ENCODE measurements at places on chromosomes 1 and 21. TPM values are rescaled to one million over a fixed set of nuclear protein-coding genes. Genes with fewer than 3 reads are reported as not detected.

L1TD1 gene
- not detected for total RNA-seq

SYT6 gene
- not detected for total RNA-seq

CLCA1 gene
- not detected for total RNA-seq

CAMK2N1 gene
- total RNA-seq: 13.4 TPM

SPRR2B gene
- total RNA-seq: not detected

LRRC38 gene
- 0.98 TPM for total RNA-seq

COL9A2 gene
- total RNA-seq: 0.59 TPM

OR10J1 gene
- not detected for total RNA-seq

DNA sequence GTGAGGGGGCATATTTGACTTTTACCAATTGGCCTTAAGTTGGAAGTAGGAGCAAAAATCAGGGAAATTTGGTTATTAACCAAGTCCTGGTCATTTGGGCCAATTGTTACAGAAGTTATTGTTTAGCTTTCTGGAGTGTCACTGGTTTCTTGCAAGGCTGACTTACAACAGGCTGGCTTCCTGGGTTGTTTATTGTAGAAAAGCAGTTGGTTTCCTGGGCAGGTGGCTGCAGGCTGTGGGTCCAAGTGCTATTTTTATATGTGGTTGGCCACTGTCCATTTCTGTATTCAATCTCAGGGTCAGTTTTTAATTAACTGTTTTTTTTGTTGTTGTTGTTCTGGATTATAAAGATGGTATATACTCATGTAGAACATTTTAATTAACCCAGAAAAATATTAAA, 174.1 kb downstream of the KCNJ6 start:
- DNase-seq: no peak
- H3K27me3 ChIP-seq: no peaks in the 10 kb centered on the region
- no peaks in the 10 kb centered on the region for H3K4me1 ChIP-seq

DNA sequence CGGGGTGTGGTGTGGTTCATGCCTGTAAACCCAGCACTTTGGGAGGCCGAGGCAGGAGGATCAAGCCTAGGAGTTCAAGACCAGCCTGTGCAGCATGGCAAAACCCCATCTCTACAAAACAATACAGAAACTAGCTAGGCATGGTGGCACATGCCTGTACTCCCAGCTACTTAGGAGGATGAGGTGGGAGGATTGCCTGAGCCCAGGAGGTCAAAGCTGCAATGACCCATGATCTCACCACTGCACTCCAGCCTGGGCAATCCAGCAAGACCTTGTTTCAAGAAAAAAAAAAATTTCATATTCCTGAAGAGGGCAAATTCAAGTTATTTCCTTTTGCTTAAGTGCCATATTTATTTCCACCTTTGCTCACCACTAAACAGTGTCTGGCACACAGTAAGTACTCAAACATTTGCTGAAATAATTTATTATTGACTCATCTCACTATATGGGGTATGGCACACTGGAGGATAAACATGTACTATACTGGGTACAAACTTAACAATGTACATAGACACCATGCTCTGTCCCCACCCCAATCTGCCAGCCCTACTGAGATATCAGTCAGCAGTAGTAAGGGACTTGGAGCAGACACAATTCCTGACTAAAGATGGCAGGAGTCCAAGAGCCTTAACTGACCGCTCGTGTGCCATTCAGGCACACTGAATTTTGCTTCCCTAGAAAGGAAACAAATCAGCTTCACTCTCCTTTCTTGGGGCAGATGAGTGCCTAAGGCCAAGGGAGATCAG, 15.5 kb downstream of the MEAF6 start:
- no peaks in the 10 kb centered on the region for H3K4me1 ChIP-seq
- no peak overlapping the region for H3K4me3 ChIP-seq
- H3K36me3 ChIP-seq: peaks cover 14% of the 10 kb centered on the region
- no peak overlapping the region for H3K27ac ChIP-seq

GRCh38 chr1:165075725-165076370, 280.7 kb downstream of the LMX1A start:
- H3K4me3 ChIP-seq: no peak overlapping the region
- H3K4me1 ChIP-seq: no peaks in the 10 kb centered on the region
- no peak overlapping the region for H3K27ac ChIP-seq

DNA sequence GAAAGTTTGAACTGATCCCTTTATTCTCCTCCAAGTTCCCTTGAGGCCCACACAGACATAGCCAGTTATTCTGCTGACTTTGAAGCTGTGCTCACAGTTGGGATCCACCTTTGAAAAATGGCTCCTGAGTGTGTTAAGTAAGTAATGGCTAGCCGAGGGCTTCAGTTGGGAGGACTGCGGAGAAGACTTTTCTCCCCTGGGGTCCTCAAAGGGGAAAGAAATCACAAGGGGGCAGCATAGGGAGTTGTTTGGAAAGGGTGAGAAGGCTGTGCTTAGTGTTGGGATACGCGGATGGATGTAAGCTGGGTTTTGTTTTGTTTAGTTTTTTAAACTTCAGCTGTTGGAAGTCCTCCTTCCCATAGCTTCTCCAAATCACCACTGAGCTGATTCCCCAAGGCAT, 8.3 kb downstream of the PGM1 start:
- DNase-seq: no peak
- no peaks in the 10 kb centered on the region for H3K27me3 ChIP-seq
- H3K4me3 ChIP-seq: no peak overlapping the region
- peaks cover 5% of the 10 kb centered on the region for H3K4me1 ChIP-seq
- H3K36me3 ChIP-seq: no peaks in the 10 kb centered on the region

- H3K4me1 ChIP-seq: no peaks in the 10 kb centered on the region
- no peak overlapping the region for H3K27ac ChIP-seq
- H3K27me3 ChIP-seq: no peaks in the 10 kb centered on the region
- DNase-seq: no peak
Measured at GRCh38 chr1:156379420-156380165, 10.6 kb downstream of the RHBG start.

GRCh38 chr1:214976665-214977064, 105.9 kb upstream of the KCNK2 start:
- H3K4me1 ChIP-seq: no peaks in the 10 kb centered on the region
- H3K36me3 ChIP-seq: no peaks in the 10 kb centered on the region
- H3K27me3 ChIP-seq: no peaks in the 10 kb centered on the region
- H3K27ac ChIP-seq: no peak overlapping the region

- no peak for DNase-seq
- no peaks in the 10 kb centered on the region for H3K36me3 ChIP-seq
- H3K27ac ChIP-seq: no peak overlapping the region
- H3K4me3 ChIP-seq: no peak overlapping the region
- H3K27me3 ChIP-seq: no peaks in the 10 kb centered on the region
- no peaks in the 10 kb centered on the region for H3K4me1 ChIP-seq
Measured at GRCh38 chr1:226453015-226453704, 45.3 kb upstream of the PARP1 start.

DNA sequence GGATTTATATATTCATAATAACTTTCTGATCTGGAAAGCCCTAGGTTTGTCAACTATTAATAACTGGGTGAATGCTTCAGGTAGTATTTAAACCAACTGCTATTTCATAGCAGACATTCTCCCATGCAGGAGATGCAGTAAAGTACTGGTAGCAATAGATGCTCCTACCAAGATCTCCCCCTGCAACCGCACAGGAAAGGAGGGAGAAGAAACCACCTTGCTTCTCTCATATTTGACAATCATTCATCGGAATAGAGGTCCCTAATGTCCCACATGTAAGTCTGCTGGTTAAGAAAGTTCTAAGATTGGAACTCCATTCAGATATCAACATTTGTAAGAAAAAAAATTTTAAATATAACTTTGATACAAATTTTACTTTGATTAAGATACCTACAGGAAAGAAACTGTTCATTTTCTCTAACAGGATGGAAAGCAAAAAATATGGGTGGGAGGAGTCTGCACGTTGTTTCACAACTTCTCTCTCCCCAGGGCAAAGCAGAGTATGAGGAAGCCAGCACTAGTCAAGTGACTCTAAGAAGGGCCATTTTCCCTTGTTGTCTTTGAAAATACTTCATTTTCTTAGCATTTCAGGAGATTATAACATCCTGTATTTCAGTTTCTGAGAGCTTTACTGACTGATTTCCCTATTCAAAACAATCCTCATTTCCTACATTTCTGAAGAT, at the start of gene PYHIN1:
Gene PYHIN1 (plus strand): TSS at position 498 of the 683 bp plus-strand sequence. CDS start 5,359 bp downstream, outside the sequence.
- H3K36me3 ChIP-seq: no peaks in the 10 kb centered on the region
- DNase-seq: no peak
- no peak within 1 kb of the TSS for H3K4me3 ChIP-seq
- no peak within 1 kb of the TSS for H3K27ac ChIP-seq
- H3K4me1 ChIP-seq: no peaks in the 10 kb centered on the region

GRCh38 chr1:214264196-214264595, 16.8 kb upstream of the SMYD2 start:
- no peak overlapping the region for H3K27ac ChIP-seq
- peaks cover 14% of the 10 kb centered on the region for H3K27me3 ChIP-seq

- H3K4me1 ChIP-seq: no peaks in the 10 kb centered on the region
- no peak for DNase-seq
- no peak overlapping the region for H3K27ac ChIP-seq
- H3K36me3 ChIP-seq: no peaks in the 10 kb centered on the region
Measured at GRCh38 chr21:45385549-45386050, 19.4 kb upstream of the COL18A1 start.

DNA sequence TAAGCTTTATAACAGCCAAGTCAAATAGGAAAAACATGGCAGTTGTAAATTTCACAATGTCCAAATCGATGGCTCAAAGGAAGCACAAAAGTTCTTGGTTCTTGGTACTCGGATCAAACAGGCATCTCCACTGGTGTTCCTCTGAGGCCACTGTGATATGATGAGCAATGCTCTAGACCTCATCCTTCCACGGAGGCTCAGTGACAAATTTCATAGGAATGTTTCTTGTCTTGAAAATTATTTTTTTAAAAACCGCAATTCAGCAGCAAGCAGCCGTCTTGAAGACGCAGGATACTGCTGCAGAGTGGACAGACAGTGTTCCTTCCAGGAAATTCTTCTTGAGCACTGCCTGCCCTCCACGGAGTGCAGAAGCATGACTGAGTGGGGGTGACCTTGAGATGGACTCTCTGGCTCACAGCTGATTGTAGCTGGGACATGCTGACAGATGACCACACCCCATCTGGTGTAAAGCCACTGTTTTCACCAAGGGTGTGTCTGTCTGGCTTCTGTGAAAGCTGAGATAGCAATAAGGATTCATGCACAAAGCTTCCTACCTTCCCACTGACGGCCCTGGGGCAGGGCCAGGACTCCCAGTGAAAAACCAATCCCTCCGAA, 61.9 kb downstream of the TIAM1 start:
- peak; percentile 71 for DNase-seq
- H3K4me3 ChIP-seq: no peak overlapping the region
- peaks cover 13% of the 10 kb centered on the region for H3K4me1 ChIP-seq
- H3K27me3 ChIP-seq: no peaks in the 10 kb centered on the region
- no peaks in the 10 kb centered on the region for H3K36me3 ChIP-seq
- no peak overlapping the region for H3K27ac ChIP-seq

- no peaks in the 10 kb centered on the region for H3K4me1 ChIP-seq
- H3K4me3 ChIP-seq: no peak overlapping the region
- H3K27ac ChIP-seq: no peak overlapping the region
- no peaks in the 10 kb centered on the region for H3K27me3 ChIP-seq
- no peaks in the 10 kb centered on the region for H3K36me3 ChIP-seq
Measured at GRCh38 chr1:64892576-64893573, 73.5 kb downstream of the JAK1 start.

DNA sequence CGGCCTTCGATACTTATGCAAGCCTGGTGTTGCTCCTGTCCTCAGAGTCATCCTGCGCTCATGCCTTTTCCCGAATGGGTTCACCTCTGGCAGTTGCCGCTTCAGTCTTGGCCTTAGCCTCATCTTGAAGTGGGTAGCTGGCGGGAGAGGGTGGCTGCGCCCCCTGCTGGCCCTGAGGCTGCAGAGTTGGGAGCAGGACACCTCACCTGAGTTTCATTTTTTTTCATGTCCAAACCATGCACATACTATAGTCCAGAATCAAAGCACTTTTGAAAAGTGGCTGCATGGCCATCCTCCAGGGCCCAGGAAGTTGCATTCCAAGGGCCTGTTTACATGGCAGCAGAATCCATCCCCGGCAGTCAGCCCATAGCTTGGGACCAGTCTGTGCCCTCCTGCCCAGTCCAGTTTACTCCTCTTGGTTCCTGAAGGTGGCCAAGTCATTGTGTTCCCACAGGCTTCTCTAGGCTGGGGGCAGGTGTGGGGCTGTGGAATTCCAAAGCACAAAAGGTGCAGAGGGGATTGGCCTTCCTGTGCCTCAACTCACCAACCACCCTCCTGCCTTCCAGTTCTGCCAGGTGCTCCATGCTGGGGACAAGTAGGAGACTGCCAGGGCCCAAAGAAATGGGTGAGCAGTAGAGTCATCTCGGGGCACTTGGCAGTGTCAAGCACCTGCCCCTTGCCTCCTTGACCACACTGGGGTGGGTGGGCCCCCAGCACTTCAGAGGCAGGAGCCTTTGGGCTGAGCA, 44.0 kb downstream of the YARS1 start:
- peaks cover 31% of the 10 kb centered on the region for H3K36me3 ChIP-seq
- peak; percentile 86 for DNase-seq
- no peaks in the 10 kb centered on the region for H3K27me3 ChIP-seq
- H3K27ac ChIP-seq: no peak overlapping the region

GRCh38 chr1:9262096-9262986, 27.8 kb downstream of the H6PD start:
- no peaks in the 10 kb centered on the region for H3K4me1 ChIP-seq
- H3K27ac ChIP-seq: no peak overlapping the region
- no peak overlapping the region for H3K4me3 ChIP-seq

DNA sequence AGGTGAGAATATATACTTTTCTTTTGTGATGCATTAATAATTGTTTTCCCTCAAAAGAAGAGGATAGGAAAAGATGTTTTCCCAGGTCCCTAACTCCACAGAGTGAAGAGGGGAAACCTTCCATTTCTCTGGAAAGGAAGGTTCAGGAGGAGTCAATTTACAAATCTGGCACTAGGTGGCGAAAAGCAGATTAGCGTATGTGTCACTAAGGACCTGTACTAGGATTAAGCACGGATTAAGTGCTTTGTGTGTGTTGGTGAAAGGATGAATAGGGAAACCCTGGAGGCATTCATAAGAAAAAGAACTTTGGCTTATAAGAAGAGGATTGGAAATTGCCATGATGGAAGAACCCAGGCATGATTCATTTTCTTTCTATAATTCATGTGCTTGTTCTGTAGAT, 410.1 kb upstream of the PLXNA2 start:
- DNase-seq: no peak
- no peaks in the 10 kb centered on the region for H3K36me3 ChIP-seq
- no peaks in the 10 kb centered on the region for H3K27me3 ChIP-seq

DNA sequence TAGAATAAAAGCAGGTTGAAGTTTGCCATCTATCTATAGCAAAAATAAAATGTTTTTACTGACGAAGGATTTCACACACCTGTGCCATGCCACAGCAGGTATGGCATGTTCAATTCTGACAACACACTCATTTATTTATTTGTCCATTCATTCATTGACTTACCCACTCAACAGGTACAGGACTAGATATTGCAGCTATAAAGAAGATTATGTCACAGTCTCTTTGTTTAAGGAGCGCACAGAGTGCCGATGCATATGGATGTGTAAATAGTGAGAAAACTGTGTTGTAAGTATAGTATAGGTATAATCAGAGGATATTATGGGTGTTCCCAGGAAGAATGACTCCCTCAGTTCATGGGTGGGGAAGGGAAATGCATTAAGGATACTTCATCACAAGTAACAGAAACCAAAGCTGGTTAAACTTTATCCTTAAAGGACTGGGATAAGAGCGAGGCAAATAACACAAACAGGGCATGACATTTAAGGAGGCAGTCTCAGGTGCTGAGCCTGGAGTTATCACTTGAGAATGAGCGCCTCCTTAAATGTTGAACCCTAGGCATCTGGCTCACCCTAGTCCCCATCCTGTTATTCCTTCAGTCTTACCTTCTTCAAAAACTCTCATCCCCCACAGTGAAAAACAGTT, 7.9 kb upstream of the ZRANB2 start:
- DNase-seq: no peak
- H3K36me3 ChIP-seq: no peaks in the 10 kb centered on the region
- H3K4me3 ChIP-seq: no peak overlapping the region

GRCh38 chr1:11780380-11781147, 18.6 kb downstream of the C1orf167 start:
- H3K4me3 ChIP-seq: no peak overlapping the region
- H3K27ac ChIP-seq: no peak overlapping the region
- no peaks in the 10 kb centered on the region for H3K4me1 ChIP-seq
- no peaks in the 10 kb centered on the region for H3K27me3 ChIP-seq
- DNase-seq: no peak
